Activated CD8-positive, alpha-beta T cell treated with anti-CD3 and anti-CD28 coated beads, Interleukin-2, amount 10 ng/mL, durations not matched to agents 7 days and 5 days (primary cell): ENCODE measurements at places on chromosomes 12 and 14.
A peak's percentile ranks its signal among the peaks of the same experiment; 100 is the strongest.

- DNase-seq: no peak
Measured at GRCh38 chr12:6902448-6902847, 2.2 kb upstream of the LRRC23 start.

- no peak for DNase-seq
Measured at GRCh38 chr14:100333827-100334226, 10.7 kb downstream of the SLC25A47 start.

GRCh38 chr12:3199551-3200031 lies 122.4 kb downstream of the TSPAN9 start:
- no peak for DNase-seq

DNA sequence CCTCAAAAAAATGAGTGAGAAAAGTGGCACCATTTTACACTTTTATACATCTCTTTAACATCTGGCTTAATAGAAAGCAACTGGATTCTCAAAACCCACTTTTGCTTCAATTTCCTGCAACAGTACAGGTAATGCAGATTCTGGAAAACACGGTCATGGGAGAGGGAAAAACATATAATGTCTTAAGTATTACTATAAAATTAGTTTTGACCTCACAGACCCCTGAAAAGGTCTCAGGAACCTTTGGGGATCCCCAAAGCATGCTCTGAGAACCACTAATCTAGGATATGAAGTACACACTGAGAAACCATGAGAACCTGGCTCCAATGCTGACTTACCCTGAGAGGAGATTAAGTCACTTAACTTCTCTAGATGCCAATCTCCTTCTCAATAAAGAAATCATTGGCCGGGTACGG lies 64.7 kb downstream of the PPP2R5E start:
- no peak for DNase-seq

DNA sequence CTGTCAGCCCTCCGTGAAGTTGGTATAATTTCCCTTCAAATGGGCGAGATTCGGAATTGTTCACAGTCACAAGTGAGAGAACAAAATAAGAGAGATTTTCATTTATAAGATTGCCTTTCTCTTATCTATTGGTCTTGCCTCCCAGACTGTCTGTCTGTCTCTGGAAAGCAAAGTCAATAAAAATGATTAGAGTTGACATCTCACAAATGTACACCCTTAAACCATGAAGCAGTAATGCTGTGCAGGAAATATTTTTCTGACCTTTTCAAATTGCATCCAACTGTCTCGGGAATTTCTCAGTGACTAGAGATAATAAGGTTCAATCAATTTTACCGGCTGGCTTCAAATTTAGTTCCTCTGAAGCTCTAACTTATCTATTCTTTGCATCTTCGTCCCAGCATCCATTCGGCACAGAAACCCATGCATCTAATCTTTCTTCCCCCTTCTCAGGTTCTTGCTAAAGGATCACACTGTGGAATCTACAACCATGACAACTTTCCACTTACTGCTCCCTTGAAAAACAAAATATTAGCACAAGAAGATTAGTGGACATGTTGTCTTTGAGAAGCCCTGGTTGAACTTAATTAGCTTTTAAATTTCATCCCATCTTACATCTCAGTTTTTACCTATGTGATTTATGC lies 93.1 kb downstream of the RMST start:
- no peak for DNase-seq

DNA sequence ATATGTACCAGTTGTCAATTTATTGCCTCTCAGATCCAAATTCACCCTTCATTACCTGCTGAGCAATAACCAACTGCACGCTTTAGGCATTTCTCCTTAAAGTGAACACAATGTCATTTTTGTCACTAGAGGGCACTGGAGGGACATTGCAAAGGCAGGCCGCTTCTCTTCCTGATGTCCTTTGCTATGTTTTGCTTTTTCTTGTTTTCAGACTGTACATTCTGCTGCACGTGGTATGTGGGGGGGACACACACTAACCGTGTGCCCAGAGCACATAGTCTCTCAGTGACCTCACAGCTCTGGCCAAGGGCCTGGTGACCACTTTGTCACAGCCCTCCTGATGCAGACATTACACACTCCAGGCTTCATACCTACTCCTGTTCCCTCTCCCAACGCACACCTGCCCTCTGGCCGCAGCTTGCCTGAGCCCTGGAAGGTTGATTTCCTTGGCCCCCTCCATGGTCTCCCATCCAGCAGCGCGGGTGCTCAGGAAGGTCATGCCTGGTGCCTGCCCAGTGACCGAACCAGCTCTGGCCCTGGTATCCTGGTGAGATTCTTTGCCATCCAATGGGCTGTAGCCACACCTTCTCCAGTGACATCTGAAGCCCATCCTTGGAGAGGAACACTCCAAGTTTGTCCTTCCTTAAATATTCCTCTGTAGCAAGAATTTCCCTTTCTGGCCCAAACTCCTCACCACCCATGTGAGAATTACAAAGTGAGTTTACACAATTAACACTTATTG lies 39.9 kb downstream of the MYO1H start:
- no peak for DNase-seq

DNA sequence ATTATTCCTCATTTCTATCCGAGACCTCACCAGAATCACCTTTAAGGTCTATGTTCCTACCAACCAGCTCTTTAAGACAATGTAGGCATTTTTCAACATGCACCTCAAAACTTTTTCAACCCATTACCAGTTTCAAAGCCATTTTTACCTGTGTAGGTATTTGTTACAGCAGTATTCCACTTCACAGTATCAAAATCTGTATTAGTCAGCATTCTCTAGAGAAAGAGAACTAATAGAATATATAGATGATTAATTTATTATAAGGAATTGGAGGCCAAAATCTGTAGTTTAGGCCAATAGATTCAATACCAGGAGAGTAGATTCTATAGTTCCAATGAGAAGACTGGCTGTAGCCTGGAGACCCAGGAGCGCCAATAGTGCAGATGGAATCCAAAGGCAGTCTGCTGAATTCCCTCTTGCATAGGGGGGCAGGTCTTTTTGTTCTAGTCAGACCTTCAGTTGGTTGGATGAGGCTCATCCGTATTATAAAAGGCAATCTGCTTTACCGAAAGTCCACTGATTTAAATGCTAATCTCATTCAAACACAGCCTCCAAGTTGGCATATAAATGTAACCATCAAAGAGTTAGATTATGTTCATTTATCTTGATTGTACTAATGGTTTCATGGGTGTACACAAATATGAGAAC lies 151.6 kb upstream of the SYT1 start:
- no peak for DNase-seq

DNA sequence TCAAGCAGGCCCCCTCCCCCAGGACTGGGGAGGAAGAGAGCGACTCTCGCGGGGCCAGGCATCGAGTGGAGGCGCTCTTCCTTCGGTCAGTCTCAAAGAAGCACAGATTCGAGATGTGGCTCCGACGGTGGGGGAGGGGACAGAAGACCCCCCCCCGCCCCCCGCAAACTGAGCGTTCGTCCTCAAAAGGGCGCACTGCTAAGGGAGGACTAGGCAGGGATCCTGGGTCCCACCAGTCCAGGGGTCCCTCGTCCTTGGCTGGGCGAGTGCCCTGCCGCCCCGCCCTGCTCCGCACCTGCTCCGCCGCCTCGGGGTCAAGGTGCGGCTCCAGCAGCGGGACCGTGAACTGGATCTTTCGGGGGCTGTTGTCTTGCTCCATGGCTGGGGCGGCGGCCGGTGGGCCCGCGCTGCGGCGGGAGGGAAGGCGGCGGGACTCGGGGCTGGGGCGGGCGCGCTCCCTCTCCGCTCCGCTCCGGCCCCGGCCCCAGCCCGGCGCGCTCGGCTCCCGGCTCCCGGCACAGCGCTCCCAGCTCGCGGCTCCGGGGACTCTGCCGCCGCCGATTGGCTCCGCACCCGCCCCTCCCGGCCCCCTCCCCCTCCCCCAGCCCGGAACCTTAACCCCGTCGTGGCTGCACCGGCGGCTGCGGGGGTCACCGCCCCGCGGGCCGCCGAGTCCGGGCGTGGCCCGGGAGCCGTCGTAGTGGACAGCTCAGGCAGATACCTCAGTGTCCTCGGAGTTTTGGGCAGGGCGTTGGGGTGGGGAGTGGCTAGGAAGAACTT lies at the start of gene PPP1R1A:
PPP1R1A (minus strand) TSS at position 550 of the 780 bp plus-strand sequence; CDS start at position 379, 171 bp downstream.
- DNase-seq: no peak

DNA sequence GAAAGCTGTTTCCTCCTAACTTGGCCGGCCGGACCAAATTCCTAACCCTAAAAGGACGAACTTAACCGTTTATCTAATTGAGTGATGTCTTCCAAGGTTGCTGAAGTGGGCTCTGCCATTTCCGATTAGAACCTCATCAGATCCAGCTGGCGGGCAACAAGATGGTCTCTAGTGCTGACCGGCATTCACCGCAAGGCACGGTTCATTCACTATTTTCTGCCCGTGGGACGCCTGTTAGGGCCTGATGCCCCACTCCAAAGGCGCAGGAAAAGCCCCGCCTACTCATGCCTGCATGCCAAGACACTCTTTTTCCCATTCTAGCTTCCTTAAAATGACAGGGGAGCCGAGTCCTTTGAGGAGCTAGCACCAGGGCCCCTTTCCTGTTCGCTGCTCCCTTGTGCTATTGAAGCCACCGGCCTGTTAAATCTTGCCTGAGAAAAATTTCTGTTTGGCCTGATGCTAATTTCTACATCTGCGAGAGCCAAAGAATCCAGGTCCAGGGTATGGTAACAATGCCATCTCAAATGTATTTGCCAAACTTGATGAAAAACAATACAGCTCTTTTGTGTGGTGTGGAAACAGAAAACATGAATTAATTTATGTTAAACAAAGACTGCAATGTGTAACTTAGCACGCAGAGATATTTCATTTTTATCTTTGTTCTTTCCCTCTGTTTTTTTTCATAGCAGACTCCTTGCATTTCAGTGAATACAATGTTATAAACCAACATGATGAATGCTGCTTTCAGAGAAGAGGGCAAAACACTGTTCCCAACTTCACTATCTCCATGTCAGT lies 1071.2 kb upstream of the USP15 start:
- no peak for DNase-seq

DNA sequence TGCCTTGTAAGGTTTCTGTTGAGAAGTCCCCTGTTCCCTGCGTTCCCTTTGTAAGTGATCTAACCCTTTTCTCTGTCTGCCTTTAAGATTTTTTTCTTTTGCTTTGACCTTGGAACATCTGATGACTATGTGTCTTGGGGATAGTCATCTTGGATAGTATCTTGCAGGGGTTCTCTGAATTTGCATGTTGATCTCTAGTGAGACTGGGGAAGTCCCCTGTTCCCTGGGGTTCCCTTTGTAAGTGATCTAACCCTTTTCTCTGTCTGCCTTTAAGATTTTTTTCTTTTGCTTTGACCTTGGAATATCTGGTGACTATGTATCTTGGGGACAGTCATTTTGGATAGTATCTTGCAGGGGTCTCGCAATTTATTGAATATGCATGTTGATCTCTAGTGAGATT lies 38.2 kb upstream of the TMX1 start:
- no peak for DNase-seq

DNA sequence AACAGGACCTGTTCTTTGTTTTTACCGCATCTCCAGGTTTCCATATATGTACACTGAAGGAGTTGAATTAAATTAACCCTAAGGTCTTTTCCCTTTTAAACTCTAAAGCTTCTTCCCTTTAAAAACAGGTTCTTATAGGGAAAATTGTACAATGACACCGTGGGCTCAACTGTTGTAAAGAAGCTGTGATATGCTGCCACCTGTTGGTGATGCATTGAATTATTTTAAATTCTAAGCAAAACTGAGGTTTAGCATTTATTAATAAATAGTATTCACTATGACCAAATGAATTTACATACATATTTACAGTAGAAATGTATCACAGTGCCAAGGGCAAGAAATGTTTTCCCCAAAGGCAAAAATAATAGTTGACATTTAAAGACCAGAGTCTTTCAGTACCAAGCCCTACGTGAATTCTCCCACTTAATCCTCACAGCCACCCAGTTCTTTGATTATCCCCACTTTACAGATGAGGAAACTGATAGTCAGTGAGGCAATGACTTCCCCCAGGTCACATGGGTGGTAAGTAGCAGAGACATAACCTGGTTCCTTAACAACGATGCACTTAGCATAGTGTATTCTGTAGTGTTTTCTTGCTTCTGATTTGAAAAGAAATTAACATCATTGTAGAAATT lies 35.7 kb upstream of the TMEM263 start:
- DNase-seq: peak; percentile 39

GRCh38 chr14:58809520-58809919 lies 171.8 kb downstream of the DACT1 start:
- DNase-seq: no peak

GRCh38 chr12:13156277-13156676 lies 40.2 kb upstream of the EMP1 start:
- DNase-seq: no peak

- no peak for DNase-seq
Measured at GRCh38 chr12:111221062-111222026, 147.6 kb downstream of the PHETA1 start.

DNA sequence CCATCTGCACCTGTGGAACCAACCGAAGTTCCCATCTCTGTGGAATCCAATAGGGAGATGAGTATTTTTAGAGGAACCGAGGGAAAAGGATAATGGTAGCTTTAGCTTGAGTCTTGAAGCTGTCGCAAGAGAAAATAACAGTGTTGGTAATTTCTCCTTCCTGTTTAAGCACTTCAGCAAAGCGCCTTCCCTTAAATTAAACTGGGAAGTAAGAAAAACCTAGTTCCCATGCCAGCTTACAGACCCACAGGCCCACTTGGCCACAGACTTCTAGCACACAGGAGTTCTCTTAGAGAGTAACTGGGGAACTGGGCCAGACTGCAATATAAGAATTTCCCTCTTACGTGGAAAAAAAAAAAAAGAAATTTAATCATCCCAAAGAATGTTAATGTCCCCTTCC lies 223.8 kb downstream of the EFCAB11 start:
- DNase-seq: no peak

DNA sequence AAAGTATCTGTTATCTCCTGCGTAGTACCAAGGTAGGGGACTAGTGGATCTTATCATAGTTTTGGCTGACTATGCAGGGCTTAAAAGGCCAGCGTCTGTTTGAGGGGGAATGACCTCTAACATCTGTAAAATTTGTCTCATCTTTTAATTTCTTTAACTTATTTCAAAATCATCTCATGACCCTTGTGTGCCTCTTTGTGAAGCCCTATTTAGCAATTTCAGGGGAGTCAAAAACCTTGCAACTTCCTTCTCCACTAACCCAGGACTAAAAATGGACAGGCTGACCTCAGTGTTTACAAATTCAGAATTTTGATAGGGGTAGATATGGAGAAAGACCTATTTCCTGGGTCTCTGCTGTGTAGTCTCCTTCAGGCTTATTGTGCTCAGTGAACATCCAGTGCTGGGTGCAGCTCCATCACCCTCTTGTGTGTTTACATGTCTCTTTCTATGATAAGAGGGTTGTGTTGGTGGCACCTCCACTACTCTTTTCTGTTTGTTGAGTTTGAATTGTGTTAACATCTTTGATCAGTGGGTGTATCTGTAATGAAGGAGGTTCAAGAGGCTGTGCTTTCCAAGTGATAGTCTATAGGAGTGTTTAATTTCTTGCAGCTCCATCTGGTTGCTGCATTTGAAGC lies 14.3 kb downstream of the NECAP1 start:
- DNase-seq: no peak

- DNase-seq: no peak
Measured at GRCh38 chr14:75976826-75977581, 4.8 kb downstream of the TGFB3 start.
